ENCODE measurements at places on chromosomes 5 and 9.
A peak's percentile ranks its signal among the peaks of the same experiment; 100 is the strongest.

GRCh38 chr9:96021551-96022444, 146.3 kb downstream of the ERCC6L2 start:
- no peak for DNase-seq

GRCh38 chr5:80712919-80713318, 58.1 kb upstream of the DHFR start:
- no peak for DNase-seq

- DNase-seq: no peak
Measured at GRCh38 chr9:81479573-81479972, 209.8 kb downstream of the TLE1 start.

- no peak for DNase-seq
Measured at GRCh38 chr5:158565017-158565789, 534.5 kb downstream of the EBF1 start.

GRCh38 chr5:35852084-35852734, 4.5 kb upstream of the IL7R start:
- DNase-seq: peak; percentile 68

GRCh38 chr9:106956971-106957370, 94.0 kb downstream of the ZNF462 start:
- DNase-seq: no peak

GRCh38 chr5:39517800-39518199, 93.0 kb upstream of the DAB2 start:
- DNase-seq: no peak

GRCh38 chr5:6574111-6574510, 58.7 kb downstream of the NSUN2 start:
- DNase-seq: no peak

DNA sequence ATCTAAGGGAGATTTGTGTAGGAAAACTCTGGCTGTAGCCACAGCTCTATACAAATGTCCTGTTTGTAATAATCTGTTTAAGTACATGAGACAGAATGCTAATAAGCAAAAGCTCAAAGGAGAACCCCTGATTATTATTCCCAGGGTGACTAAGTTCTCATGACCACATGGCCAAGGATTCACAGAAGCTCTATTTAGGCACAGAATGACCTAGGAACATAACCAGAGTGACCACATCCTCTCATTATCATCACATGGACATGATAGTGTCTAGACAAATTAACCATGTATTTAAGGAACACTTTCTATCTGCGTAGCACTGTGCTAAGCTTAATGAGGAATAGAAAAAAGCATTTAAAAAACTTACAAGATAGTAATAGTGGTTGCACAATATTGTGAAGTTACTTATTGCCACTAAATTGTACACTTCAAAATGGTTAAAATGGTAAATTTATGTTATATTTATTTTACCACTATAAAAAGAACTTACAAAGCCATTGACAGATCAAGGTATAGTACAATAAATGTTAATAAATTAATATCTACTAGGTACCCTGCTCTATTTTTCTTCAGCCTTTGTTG, 56.3 kb downstream of the STX17 start:
- DNase-seq: no peak

DNA sequence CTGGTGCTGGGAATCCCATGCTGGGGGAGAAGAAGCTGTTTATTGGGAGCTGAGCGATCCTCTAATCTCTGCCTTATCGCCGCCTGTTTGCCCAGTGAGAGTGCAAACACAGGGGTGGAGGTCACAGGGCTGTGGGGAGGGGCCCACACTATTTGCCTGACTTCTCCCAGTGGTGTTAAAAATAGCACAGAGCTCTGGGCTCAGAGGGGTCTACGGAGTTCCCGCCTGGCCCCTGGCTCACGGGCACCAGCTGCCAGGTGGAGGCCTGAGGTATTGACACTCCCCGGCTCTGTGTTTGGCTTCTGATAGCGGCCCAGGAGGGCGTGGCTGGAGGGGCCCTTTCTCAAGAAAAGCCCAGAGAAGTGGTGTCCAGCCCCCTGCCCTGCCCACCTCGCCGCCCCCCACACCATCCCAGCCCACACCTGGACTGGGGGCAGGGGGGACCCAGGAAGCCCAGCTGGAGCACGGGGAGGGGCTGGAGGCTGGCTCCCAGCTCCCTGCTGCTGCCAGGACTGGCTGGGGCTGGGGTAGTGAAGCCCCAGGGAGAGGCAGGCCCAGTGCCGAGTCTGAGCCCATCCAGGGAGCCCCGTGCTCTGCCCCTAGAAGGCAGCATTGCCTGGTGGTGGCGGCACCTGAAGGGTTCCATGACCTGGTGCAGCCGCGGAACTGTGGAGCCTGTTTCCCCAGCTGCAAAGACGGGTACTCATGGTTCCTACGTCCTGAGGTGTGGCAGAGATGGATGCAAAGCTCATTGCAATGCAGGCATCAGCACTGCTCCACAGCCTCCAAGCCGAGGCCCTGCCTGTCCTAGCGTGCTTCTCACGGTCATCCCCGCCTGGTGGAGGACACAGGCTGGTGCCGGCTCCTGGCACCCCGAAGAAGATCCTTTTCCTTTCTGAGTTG, 35.7 kb upstream of the EGFL7 start:
- no peak for DNase-seq

DNA sequence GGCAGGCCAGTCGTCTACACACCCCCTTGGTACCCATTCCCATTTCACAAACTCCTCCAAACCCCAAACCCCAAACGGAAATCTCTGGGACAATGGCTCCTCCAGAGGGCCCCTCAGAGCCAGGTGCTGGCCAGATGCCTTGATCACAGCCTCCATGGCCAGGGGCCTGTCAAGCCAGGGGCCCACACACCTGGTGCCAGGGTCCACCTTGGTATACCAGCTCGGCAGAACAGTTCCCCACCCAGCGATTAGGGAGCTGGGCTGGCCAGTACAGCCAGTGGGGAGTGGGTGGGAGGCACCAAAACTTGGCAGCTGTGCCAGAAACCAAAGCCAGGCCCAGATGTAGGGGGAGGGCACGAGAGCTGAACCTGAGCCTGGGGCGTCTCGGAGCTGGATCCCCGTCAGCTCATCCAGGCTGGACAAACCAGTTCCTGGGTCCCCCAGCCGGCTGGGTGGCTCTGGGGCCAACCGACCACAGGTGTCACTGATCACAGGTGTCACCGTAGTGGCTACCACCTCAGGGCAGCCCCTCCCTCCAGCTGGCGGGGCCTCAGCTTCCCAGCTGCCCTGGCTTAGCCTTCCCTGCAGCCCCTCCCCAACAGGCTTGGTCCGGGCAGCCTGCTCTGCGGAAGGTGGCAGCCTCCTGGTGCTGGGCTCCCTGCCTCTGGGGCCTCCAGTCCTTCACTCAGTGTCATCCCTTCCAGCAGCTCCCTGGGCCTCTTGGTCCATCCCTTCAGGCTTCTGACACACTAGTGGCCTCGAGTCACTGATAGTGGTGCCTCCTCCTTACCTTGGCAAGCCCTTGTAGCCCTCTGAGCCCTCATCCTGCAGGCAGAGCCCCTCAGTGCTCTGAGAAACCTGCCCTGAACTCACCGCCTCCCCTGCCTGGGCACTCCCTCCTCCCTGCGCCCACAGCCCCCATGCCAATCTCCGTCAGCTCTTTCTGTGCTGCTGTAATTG, 6.6 kb upstream of the RMND5B start:
- no peak for DNase-seq

GRCh38 chr5:158236511-158237335, 377.8 kb upstream of the CLINT1 start:
- DNase-seq: no peak

GRCh38 chr9:28542928-28543327, 969.6 kb upstream of the C9orf72 start:
- DNase-seq: no peak
